ENCODE measurements at places on chromosomes 11 and 22.

- no peak for DNase-seq
Observed at GRCh38 chr11:66881451-66881835, 24.6 kb downstream of the LRFN4 start.

DNA sequence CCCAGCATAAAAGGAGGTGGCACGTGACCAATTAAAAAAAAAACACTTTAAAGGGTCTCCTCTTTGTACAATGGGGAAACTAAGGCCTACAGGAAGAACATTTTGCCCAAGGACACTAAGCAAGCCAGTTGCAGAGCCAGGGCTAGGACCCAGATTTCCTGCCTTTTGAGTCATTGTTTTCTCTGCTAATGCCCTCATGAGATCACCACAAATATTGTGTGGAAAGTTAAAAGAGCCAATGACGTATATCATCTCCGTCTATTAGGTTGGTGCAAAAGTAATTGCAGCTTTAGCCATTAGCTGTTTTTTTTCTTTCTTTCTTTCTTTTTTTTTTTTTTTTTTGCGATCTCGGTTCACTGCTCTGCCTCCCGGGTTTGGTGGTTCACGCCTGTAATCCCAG is 24.1 kb upstream of the LRRC32 start:
- DNase-seq, result no peak

DNA sequence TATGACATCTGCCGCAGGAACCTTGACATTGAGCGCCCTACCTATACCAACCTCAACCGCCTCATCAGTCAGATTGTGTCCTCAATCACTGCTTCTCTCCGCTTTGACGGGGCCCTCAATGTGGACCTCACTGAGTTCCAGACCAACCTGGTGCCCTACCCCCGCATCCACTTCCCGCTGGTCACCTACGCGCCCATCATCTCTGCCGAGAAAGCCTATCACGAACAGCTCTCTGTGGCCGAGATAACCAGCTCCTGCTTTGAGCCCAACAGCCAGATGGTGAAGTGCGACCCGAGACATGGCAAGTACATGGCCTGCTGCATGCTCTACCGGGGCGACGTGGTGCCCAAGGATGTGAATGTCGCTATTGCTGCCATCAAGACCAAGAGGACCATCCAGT is 16.0 kb downstream of the TUBA8 start:
- no peak for DNase-seq

- no peak for DNase-seq
Observed at GRCh38 chr11:27241311-27242122, 121.5 kb downstream of the CCDC34 start.

- DNase-seq, result no peak
Observed at GRCh38 chr22:24968066-24968561, 15.6 kb downstream of the KIAA1671 start.

DNA sequence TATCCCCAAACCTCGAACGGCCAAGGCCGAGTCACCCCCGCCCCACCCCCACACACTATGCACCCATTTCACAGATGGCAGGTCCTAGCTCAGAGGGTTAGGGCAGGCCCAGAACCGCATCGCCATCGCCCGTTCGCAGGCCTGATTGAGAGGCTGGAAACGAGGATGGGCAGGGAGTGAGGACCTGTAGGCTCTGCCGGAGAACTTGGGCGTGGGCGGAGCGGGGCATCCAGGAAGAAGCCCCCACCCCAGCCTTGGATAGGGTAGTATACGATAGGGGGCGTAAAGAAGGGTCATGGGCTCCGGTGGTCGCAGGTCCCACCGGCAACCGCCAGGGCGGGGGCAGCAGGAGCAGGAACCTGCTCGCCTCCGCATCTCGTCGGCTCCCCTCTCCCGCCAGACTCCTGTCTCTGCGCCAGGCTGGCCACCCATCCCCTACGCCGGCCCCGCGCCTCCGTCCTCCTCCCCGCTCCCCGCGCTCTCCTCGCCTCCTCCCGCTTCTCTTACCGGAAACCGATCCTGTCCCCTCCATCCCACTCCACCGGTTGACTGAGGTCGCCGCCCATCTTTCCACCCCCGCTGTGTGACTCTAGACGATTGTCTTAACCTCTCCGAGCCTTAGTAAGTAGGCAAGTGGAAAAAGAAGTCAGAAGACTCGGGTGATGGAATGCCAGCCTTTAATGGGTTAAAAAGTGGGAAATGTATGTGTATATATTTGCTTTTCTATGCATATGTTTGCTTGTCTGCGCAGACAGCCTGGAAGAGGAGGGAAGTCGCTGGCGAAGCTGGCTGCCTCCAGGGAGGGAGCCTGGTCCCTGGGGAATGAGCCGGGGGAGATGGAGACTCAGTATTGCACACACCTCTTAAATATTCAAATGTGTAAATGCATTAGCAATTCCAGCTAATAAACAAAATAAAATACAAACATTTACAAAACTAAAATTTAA is 52.8 kb downstream of the CYTH4 start:
- no peak for DNase-seq

- DNase-seq, result no peak
Observed at GRCh38 chr11:33399421-33399820, 142.2 kb downstream of the HIPK3 start.

DNA sequence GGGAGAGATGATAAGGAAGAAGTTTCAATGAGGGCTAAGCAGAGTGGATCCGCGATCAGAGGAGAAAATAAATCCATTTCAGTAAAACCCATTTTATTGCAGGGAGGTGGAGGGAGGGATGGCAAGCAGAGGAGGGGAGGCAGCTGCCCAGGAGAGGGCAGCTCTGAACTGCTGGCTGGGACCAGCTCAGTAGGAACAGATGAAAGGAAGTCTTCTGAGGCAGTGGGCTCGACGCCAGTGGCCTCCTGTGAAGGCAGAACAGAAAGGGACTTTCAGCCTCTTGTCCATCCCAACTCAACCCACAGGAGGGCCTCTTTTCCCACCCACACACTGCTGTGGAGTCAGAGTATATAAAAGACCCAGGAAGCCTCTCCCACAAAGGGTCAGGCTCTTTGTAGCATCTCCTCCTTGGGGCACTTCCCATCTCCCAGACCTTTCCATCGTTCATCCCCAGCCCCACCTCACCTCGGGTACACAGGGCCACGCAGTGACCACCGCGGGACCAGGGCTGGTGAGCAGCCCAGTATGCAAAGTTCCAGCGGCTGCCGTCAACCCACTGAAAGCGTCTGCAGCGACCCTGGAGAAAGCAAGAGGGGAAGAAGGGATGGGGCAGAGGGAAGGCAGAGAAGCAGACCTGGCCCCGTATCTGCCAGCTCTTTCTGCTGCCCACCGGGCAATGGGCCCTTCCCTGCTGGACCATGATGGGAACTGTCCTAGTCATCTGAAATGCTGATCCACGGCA is 3.0 kb downstream of the PRG2 start:
- no peak for DNase-seq

- DNase-seq, result no peak
Observed at GRCh38 chr11:7488681-7489080, 3.4 kb downstream of the OLFML1 start.

- DNase-seq, result no peak
Observed at GRCh38 chr22:22507743-22508273, 734 bp downstream of the ZNF280B start.

DNA sequence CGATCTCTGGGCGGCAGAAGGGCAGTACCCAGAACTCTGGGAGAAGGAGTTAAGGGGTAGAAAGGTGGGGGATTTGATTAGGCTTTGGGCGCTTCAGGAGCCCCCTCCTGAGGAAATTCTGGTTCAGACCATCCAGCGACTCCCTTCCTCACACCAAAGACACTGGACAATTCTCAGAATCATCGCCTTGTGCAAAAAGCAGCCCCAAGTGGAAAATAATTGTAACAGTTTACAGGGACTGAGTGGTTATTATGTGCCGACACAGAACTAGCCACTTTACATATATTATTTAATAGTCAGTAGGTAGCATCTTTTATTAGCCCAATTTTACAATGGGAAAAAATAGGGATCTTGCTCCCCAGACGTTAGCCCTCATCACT is 662 bp upstream of the TRIM3 start:
- no peak for DNase-seq

DNA sequence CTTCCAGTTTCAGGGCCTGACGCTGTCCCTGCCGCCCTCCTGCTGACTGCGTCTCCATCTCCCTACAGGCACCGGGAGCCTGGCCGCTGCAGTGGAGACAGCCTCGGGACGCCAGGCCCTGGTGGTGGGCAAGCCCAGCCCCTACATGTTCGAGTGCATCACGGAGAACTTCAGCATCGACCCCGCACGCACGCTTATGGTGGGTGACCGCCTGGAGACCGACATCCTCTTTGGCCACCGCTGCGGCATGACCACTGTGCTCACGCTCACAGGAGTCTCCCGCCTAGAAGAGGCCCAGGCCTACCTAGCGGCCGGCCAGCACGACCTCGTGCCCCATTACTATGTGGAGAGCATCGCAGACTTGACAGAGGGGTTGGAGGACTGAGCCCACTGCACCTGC is 7.0 kb downstream of the PDXP start:
- DNase-seq, result no peak

DNA sequence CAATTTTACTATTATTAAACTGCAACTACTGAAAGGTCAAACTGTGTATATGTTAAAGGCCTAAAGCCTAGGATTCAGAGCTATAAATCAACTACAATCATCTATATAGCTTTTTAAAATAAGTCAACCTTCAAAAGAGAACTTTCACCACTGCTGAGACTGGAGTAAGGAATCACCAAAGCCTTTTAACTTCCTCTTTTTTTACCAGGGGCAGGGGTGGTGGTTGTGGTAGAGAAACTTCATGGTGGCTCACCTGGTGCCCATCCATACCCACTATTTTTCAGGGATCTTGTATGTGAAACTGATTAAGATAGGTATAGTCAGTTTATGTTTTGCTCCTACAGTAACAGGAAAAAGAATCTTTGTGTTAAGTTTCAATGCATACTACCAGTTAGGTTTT is 31.5 kb downstream of the TSG101 start:
- DNase-seq, result no peak

GRCh38 chr22:30386608-30386959 is 627 bp downstream of the RNF215 start:
- no peak for DNase-seq

DNA sequence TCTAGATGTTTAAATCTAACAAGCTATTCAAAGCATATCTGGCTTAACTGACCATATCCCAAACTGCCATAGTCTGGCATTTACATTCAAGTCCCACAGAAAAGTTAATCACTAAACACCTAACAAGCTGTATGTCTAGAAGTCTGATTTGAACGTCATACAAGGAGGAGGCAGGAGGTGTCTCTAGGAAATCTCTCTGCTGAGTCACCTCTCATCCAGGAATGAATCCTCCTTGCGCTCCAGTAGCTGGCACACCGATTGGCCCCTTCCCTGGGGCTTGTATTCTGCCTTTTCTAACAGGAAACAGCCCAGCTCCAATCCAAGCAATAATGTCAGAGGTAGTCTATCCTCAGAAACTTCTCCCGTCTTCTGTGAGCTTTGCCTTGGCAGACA is 31.8 kb downstream of the FEZ1 start:
- DNase-seq, result no peak

GRCh38 chr22:46563381-46564083 is 26.1 kb upstream of the CELSR1 start:
- no peak for DNase-seq

DNA sequence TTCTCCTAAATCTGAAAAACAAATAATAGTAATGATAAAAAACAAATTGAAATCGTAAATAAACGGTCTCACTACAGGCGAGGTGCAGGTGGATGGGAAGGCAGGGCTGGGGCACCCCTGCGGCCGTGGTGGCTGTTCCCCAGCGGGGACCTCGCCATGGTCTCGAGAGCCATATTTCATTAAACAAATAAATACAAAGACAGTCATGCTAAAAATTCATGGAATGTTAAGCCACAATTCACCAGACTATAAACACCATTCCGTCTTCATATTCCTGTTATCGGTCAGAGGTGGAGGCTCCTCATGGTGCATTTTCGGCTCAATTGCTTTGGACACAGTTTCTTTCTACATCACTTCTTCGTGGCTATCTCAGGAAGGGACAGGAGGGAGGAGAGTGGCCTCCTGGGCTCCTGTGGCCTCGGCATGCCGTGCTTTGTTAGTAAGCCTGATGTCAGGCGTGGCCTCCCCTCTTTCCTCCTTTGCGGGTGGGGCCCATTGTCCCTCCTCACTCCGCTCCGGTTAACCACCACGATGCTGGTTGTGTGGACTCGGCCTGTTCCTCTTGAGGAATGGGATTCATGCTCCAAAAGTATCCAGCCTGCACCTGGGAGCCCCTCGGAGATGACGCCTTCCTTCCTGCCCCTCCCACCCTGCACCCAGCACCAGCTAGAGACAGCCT is 16.1 kb upstream of the BRSK2 start:
- no peak for DNase-seq

- DNase-seq, result no peak
Observed at GRCh38 chr11:128904656-128905344, 13.6 kb downstream of the KCNJ5 start.

GRCh38 chr11:9385327-9385899 is 961 bp downstream of the IPO7 start:
- no peak for DNase-seq

- DNase-seq, result no peak
Observed at GRCh38 chr11:38460896-38461295, 1862.9 kb upstream of the RAG2 start.

DNA sequence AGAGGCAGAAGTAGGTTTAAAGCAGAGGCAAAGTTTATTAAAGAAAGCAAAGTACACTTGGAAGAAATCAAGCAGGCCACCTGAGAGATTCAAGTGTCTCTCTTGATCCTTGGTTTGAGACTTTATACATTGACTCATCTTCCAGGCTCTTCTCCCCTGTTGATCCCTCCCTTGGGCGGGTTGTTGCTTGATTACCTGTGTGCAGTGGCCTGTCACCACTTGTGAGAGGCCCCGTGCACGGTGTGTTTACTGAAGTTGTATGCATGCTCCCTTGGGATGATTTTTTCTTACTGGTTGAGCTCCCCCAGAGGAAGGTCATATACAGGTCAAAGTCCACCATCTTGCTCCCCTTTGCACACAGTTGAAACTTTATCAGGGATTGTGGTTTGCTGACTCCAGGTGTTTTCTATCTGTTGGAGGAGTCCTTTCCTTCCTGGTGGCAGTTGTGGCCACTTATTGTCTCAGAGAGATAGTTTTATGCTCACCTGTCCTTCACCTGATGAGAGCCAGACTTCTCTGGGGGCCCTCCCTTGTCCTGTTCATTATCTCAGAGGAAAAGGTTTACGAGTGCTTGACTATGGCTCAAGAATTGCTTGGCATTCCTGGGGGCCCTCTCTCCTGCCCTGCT is 16.3 kb upstream of the RBMXL2 start:
- DNase-seq, result no peak

DNA sequence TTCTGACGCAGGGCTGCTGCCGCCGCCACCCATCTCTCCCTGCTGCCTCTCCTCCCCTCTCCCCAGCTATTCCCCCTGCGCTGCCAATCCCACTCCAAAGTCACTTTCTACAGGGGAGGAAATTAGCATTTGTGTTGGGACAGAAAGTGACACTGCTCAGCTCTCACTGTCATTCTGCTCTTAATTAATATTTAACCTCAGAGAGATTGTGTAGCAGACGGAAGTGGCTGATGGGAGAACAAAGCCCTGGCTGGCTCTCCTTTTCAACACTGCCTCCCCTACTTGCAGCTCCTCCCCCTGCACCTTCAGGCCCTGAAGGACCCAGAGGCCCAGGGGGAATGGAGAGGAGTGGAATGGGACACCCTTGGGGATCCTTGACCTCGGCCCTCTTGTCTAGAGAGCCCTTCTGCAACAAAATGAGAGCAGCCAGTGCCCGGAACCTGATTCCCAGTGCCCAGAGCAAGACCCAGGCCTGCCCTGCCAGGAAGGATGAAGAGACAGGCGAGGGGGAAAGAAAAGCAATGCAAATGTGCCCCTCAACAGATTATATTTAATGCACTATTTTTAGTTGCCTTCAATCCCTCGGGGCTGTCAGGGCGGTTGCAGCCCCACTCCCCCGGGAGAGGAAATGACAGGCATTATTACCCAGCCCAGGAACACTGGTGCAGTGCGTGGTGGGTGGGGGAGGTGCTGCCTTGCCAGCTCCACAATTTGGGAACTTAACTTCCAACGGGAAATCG is 14.6 kb upstream of the NRGN start:
- DNase-seq, result no peak

- DNase-seq, result no peak
Observed at GRCh38 chr11:123642435-123642834, 12.0 kb downstream of the SCN3B start.

Data from iPS DF 6.9 (cell line).